ENCODE measurements at places on chromosomes 1 and 21.

GRCh38 chr1:156499842-156500542 is 583 bp downstream of the MEF2D start:
- peak; percentile 35 for DNase-seq

DNA sequence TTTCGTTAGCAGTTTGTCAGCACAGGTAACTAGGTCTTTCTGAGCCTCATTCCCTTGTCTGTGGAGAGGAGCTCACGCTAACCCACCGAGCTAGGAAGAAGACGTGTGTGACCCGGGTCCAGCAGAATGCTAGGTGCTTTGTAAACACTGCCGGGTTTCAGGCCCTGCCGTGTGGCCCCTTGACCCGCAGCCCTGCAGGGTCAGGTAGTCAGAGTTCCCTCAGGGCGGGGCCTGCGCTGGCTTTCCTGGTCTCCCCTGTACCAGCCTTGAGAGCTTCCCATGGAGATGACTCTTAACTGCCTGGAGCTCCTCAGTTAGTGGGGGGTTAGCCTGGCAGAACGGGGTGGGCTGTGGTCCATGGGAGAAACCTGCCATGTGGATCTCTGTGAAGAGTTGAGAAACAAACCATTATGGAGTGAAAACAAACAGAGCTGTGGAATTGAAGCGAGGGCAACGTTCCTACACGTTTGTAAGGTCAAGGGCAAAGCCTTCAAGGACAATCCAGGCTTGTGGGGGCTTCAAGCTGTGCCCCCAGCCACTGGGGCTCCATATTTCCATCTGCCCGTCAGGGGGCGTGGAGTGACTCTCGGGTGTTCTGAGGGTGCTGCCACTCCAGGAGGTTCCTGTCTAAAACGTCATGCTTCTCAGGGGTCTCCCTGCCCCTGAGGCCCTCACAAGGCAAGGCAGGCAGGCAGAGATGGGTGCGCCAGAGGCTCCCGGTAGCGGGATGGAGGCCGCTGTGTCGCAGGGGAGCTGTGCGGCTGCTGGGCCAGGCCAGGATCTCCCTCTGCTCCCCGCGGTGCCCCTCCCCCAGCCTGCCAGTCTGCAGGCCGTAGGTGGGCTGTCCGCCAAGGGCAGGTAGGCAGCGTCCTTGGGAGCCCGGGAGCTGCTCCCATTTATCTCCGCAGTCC is 23.8 kb downstream of the LHX4 start:
- no peak for DNase-seq

DNA sequence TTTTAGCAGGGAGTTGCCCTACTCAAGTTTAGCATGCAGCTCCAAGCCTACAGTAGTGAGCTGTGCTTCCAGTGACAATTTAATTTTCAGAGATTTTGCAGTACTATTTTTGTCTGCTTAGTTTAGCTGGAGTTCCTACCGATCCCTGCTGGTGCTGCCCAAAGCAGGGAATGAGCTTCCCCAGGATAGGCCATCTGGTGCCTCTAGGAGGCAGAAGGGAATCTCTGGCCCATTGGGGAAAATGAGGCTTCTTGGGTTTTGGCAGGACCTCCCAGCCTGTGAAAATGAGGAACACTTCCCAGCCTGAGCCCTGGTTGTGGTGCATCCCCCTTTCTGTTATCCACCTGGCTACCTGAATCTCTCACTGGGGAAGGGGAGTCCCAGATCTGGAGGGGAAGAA is 149.2 kb downstream of the RASAL2 start:
- no peak for DNase-seq

DNA sequence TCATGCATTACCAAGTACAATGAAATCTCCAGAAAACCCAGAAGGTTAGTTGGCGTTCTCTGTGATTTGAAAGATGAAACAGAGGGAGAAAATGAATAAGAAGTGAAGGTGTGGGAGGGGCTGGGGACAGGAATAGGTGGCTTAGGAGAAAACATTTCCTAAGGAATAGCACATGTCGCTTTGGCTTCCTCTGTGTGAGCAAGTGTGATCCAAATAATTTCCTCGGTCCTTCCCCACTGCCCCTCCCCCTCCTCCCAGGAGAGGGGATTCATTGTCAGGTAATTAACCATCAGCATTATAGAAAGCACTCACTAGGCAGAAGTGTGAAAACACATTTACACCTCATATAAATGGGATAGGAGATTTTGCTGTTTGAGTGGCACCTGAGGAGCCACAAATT is 105.5 kb downstream of the NUF2 start:
- DNase-seq, result no peak

GRCh38 chr1:15027515-15027986 is 126.0 kb upstream of the TMEM51 start:
- DNase-seq, result no peak

GRCh38 chr1:24364975-24365678 is 46.0 kb downstream of the GRHL3 start:
- DNase-seq, result no peak

- no peak for DNase-seq
Observed at GRCh38 chr1:245201827-245202226, 47.0 kb downstream of the KIF26B start.

DNA sequence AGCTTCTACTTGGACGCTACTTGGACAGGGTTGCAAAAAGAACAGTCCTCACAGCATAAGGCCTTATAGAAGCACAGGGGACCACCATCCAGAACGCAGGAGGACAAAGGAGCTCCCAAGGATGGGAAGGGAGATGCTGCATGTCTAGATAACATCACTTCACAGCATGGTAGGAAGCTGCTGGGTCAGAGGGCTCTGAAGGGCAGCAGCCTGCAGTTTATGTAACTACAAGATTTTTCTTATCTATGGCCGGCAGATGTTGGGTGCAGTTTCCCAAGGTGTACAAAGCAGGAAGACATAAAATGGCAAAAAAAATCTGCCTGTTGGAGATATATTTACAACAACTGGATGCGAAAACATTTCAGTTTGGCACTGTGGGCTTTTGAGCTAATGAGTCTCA is 45.3 kb upstream of the SLC5A9 start:
- DNase-seq, result no peak

DNA sequence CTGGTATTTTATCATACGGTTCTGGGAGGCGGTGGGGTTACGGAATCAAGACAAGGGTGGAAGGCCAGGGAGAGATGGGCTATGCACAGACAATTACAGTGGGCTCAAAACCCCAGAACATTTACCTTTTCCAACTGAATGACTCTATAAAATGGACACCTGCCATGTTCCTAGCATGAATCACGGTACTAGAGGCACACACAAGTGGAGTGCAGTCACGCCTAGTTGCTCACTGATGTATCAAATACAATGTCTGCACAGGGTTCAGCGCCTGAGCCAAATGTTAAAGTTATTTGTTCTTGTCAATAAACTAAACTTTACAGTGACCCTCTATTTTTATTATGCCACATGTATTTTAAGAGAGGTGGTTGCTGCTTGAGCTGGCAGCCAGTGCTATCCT is 121.4 kb downstream of the ATG4C start:
- no peak for DNase-seq

GRCh38 chr1:209302779-209303568 is 280.5 kb upstream of the CAMK1G start:
- no peak for DNase-seq

DNA sequence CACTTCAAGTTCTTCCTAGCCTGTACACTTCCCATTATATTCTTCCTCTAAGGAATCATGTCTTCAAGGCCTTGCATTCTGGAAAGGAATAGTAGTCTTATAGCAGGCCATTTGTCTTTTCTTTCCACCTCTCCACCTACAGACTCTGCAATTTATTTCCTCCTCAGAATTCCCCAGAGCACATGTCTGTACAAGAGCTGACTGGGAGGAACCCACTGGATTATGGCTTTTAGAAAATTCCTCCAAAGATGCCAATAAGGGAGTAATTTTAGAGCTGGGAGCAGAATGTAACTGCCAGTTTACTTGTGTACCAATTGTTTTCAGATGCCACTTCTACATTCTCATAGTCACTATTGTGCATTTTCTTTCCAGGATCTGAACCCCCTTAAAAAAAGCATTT is 3.4 kb upstream of the PSMG1 start:
- no peak for DNase-seq

GRCh38 chr1:201904579-201904978 is 15.9 kb downstream of the SHISA4 start:
- no peak for DNase-seq

- no peak for DNase-seq
Observed at GRCh38 chr1:25205786-25206185, 26.5 kb downstream of the SYF2 start.

DNA sequence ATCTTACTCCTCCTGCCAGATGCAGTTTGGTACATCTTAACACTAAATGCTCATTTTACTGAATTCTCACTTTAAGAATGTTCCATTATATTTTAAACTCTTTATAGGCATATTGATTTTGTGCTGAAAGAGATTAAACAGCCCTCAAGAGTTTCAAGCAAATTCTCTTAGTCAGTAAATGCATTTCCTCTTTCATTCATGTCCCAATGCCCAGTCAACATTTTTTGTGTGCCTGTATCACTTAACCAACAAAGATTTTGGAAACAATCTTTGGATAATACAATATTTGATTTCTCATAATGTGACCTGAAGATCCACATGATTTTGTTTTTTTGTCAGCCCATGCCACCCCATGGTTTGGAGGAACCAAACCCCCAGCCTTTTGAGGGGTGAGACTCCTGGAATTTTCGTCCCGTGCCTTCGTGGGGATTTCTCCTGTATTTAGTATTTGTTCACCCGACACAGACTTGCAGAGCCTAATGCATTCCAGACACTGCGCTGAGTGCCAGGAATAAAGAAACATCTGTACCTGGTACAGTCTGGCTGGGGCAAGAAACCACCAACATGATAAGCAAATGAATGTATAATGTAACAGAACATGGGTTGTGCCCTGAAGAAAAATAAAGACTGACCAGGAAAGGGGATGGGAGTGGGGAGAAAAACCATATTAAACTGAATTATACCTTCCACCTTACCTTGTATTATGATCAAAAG is 47.1 kb upstream of the ETS2 start:
- no peak for DNase-seq

- no peak for DNase-seq
Observed at GRCh38 chr1:41914516-41914915, 4.2 kb downstream of the HIVEP3 start.
